Stimulated activated CD4-positive, alpha-beta T cell treated with anti-CD3 and anti-CD28 coated beads, Interleukin-15, amount 100 ng/mL, for 1 hour (primary cell): ENCODE measurements at places on chromosomes 6 and 20.
A peak's percentile ranks its signal among the peaks of the same experiment; 100 is the strongest.

- DNase-seq: peak; percentile 36
These were observed 31.4 kb downstream of the HIVEP2 start for GRCh38 chr6:142913511-142914047.

DNA sequence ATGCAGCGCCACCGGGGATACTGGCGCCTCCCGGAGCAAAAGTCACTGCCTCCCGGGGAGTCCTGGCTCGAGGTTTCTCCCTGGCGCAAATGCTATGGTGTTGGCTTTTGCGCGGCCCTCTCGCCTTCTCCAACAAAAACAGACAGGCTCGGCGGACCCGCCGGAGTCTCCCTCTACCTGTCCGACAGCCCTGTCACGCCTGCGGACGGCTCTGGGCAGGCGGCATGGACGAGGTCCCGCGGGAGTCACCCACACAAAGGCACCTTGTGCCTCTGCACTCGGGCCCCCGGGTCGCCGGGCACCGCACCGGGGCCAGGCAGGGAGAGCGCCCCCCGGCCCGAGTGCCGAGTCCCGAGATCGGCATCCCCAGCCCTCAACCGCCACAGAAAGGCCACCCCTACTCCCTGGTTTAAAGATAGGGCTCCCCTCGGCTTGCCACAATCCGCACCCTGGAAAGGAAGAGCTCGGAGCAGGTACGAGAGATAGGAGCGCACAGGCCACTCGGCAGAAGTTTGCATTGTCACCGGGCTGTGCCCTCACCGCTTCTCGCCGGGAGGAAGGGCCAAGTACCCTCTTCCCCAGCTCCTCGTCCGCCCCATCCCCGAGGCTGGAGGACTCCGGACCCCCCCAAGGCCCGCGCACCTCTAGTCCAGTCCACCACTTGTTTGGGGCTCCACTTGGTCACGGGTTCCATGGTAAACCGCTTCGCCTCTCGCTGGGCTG is 903 bp downstream of the CNKSR3 start:
- no peak for DNase-seq

- no peak for DNase-seq
These were observed 107.8 kb downstream of the NFATC2 start for GRCh38 chr20:51434580-51435247.

DNA sequence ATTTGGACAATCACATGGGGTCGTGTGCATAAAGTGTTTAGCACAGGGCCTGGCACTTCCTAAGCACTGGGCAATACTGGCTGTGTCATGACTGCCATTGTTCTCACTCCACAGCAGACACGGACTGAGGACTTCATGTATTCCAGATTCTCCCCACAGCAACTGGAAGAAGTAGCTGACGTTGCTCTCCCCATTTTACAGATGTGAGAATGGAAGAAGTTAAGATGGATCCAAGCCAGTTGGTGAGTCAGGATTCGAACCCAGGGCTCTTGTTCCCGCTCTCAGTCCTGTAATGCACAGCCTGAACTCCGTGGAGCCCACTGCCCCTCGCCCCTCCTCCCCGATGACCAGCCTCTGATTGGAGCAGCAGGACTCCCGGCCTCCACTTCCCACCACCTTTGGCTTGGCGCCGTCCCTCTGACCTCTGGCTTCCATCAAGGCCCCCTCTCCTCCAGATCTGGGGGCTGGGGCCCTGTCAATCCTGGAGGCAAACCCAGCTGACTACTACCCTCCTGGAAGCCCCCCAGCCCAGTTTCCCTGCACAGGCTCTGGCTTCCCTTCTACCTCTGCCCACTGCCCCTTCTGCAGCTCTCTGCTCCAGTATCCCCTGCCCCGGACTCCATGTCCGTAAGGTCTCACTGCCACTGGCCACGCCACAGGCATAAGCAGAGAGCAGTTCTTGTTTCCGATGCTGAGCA is 12.7 kb downstream of the NOL4L start:
- DNase-seq: no peak

- DNase-seq: no peak
These were observed 14.4 kb downstream of the NT5E start for GRCh38 chr6:85464260-85464644.

DNA sequence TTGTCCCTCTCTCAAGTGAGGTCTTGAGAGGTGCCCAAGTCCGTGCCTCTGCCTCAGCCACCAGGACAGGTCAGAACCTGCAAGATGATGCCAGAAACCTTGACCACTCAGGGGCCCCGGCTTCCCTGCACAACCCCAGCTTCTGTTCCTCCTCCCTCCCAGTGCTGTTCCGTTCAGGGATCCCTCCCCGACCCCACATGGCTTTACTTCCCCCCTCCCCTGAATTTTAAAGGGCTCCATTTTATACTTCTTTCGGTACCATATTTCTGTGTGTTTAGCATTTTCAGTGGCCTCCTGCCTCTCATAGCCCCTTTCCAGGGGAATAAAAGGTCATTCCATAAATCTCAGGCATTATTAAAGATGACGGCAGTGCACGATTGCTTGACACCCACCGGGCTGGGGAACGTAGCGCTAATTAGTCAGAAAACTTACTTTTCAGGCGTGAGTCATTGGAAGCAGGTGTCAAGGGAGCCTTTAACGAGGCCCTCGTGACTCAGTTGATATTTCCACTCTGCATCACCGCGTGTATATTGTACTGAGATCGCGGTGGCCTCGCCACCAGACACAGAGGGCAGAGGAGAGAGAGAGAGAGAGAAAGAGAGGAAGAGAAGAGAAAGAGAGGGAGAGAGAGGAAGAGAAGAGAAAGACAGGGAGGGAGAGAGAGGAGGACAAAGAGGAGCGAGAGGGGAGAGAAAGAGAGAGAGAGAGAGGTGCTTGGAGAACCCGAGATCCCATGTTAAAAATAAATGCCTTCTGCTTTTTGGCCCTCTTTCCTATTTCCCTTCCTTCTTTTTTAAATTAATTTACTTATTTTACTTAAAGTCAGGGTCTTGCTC is 21.3 kb downstream of the KCNG1 start:
- DNase-seq: no peak

DNA sequence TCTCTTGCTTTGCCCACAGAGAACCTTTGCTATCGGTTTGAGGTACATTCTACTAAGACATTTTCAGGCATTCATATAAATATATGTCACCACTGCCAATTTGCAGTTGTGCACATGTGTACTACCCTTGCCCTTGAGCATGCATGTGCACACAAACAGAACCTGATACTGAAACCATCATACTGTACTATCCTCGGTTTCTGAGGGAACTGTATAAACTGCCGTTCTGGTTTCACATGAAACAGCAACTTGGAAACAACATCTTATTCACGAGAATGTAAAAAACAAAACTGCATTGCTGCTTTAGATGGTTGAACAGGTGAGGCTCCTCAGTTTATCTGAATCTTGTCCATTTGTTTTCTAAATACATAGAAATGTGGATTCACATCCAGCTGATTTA is 151.2 kb upstream of the TMEM170B start:
- no peak for DNase-seq
